AG08395 (cell line): ENCODE measurements at places on chromosomes 7 and 10.
A peak's percentile ranks its signal among the peaks of the same experiment; 100 is the strongest.

GRCh38 chr10:97175586-97175985 lies 10.2 kb downstream of the SLIT1 start:
- DNase-seq: no peak

DNA sequence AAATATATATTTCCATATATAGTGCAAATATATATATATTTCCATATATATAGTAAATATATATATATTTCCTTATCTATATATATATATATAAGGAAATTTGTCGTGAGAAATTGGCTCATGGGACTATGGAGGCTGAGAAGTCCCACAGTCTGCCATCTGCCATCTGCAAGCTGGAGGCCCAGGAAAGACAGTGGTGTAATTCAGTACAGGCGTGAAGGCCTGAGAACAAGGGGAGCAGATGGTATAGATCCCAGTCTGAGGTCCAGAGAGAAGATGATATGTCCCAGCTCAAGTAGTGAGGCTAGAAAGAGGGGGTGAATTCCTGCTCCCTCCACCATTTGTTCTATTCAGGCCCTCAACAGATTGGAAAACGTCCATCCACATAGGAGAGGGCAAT lies 78.9 kb downstream of the MTPN start:
- no peak for DNase-seq

DNA sequence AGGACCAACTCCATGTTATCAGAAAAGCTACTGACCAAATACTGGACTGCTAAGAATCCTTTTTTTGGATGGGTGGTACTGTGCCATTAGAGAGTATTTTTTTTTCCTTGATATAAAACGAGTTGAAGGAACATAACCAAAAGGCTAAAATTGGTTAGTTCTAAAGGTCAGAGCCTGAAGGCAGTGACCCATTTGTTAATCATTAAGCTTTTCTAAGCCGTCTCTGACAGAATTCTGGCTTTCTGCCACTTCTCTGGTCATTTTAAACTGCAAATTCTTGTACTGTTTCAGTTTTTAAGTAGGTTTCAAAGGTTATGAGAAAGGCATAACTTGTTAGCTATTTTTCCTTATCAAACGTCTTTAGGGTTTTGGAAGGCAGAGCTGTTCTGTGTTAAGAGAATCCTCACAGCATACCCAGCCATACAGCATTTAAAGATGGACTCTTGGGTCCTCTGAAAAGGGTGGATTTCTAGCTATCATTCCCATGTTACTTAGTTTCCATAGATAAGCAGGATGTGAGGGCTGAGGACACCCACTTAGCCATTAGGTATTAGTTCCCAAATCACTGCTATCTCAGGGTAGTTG lies 196.8 kb downstream of the RNLS start:
- DNase-seq: peak; percentile 6

DNA sequence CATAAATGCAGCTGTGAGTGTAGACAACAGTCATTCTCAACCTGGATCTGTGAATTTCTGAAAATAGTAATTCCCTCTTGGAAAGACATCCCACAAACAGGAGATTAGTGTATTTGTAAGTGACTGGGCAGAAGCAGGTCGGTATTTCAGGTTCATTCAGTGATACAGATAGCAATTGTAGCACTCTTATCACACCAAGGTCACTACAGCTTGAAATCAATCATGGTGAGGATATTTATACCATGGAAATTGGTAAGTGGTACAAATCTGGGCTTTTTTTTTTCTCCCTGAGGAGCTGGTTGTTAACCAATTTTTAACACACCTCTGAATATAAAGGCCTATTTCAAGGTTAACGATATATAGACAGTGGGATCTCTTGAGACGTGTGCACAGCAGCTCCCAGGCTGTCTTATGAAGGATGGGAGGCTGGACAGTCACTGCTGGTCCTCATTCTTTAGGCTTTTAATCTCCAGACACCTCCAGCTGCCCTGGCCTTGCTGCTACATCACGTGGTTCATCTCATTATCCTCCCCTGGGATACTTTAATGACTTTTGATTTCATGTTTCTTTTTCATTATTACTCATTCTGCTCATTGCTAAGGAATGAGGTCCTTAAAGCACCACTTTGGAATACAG lies 87.1 kb downstream of the ITGA8 start:
- peak; percentile 7 for DNase-seq

DNA sequence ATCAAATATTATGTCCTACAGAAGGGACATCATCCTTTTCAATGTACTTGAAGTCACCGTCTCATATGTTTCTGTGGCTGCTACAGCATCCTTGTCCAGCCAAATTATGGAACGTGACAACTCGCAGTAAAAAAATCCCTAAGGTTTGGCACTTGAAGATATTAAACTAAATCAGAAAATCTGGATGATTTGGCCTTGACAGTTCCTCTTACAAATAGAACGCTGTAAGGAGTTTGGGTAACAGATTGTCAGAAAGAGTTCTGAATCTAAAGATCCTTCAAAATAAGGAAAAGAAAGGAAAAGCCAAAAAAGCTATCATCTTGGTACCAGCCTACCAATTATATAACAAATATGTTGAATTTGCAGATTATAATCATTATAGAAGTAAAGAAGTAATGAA lies 21.0 kb downstream of the XRCC2 start:
- DNase-seq: no peak

DNA sequence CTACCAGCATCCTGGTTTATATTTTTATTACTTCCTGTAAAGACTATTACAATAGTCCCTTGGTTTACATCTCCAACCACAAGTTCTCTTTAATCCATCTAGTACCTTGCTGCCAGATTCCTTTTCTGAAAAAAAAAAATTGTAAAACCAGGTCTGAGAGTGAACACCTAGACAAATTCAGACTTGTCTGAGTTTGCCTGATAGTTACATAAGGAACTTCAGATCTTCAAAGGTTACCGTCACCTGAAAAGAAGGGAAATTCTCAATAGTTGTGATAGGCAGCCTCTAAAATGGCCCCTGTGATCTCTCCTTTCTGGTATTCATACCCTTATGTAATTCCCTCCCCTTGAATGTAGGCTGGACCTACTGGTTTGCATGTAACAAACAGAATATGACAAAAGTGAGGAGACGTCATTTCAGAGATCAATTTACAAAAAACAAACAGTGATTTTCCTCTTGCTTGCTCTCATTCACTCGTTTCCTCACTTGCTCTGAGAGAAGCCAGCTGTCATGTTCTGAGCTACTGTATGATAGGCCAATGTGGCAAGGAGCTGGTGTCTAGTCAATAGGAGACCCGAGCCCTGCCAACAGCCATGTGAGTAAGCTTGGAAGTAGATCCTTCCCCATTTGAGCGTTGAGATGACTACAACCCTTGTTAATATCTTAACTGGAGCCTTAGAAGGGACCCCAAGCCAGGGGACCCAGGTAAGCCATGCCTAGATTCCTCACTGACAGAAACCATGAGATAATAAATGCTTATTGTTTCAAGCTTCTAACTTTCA lies 110.9 kb upstream of the LSM8 start:
- no peak for DNase-seq

DNA sequence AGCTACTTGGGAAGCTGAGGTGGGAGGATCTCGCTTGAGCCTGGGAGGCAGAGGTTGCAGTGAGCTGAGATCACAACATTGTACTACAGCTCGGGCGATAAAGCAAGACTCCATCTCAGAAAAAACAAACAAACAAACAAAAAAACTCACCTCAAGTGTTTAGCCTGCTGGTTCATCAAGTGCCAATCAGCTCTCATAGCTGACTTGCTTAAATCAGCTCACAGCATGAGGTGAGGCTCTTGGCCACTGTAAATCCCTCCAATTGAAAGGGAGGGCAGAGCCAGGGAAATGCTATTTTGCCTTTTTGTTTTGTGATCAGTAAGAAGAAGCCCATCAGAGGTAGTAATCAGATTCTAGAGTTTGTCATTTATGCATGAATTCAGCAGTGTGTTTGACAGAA lies 112.3 kb downstream of the RAB11FIP2 start:
- DNase-seq: no peak

DNA sequence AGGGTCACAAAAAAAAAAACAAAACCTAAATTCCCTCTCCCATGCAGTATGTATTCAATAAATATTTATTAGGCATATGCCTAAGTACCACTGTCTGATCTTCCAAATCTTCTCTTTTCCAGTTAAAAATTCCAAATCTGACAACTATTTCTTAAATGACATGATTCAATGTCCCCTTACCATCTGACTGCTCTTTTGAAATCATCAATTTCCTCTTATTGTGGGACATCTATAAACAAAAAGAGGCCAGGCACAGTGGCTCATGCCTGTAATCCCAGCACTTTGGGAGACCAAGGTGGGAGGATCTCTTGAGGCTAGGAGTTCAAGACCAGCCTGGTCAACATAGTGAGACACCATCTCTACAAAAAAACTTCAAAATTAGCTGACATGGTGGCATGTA lies 103.5 kb downstream of the TBXAS1 start:
- no peak for DNase-seq

DNA sequence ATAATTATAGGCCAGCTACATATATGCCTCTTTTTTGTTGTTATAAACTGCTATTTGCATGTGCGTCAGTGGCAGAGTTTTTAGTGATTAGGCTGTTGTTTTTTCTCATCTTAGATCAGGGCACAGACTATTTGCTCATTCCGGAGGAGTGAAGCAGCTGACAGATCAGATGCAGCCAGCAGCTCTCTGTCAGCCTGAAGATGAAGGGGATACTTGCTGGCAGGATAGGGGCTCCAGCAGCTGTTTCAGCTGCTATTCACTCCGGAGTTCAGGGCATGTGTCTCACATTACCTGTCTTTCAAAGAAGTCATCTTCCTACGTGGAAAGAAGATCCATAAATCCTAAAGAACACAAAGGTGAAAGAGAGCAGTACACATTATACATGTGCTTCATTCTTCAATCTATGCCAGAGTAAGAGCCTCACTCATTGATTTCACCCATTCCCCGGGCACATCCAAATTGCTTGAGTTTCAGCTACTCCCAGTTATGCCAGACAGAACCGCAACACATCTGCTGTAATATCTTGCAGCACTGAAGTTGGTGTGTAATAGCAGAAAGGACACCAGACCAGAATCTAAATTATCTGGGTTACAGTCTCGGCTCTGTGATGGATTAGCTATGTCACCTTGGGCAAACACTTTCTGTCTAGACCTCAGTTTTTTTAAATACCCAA lies 182.8 kb upstream of the CHRM2 start:
- no peak for DNase-seq

GRCh38 chr10:15485684-15486316 lies 114.7 kb upstream of the FAM171A1 start:
- peak; percentile 35 for DNase-seq

GRCh38 chr10:78528749-78529204 lies 495.1 kb downstream of the RPS24 start:
- no peak for DNase-seq

- DNase-seq: no peak
These were observed 30.3 kb downstream of the PIK3CG start for GRCh38 chr7:106895246-106895864.

DNA sequence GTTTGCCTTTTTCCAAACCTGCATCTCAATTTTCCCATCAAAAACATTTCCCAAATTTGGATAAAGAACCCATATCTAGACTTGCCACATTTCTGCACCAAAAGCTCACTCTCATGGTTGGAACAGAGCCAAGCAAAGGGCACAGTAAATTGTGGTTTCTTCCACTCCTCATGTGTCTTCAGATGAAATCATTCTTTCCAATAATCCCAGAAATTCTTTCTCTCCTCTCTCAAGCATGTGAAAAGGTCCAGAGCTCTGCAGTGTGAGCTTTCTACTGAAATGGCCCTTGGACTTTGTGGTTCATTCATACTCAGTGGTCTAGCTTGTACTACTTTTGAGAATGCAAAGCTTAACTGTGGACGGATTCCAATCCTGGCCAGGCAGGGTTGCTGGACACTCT lies 19.8 kb downstream of the PRSS2 start:
- no peak for DNase-seq

DNA sequence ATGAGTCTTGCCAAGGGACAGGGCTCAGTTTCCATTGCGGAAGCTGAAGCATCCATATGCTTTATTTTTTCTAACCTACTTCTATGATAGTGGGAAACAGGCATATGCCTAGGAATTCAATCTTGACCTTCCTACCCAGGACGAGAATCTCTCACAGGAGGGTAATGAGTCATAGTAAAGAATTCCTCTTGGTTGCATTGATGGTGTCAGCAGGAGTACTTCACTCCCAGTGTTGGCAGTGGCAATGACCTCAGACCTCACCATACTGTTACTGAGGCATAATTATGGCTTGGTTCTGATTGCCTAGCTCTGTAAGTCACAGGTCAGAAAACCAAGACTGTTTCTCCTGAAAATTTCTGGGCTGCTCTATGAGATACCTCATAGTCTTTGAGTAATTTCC lies 552.9 kb downstream of the ARL4A start:
- DNase-seq: peak; percentile 48
